AG09309 (cell line): ENCODE measurements at places on chromosomes 4 and X.
A peak's percentile ranks its signal among the peaks of the same experiment; 100 is the strongest.

DNA sequence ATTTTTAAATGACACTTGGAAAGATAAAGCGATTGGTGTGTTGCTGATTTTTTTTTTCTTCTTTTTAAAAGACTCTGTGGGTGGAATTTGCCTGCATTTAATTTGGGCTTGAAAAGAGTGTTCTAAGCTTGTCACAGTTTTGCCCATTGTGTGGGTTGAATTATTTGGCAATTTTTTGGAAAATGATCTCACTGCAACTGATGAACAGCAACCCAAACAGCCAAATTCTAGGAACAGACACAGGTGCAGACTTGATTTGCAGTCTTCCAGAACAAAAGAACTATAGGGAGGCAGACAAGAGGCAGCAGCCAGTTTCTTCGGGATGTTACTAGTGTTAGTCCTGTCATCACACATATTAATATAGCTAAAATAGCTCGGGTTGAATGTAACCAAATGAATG, 40.5 kb downstream of the CASP6 start:
- no peak for DNase-seq

- no peak for DNase-seq
These were observed 94.9 kb upstream of the PLAC1 start for GRCh38 chrX:134752981-134753717.

DNA sequence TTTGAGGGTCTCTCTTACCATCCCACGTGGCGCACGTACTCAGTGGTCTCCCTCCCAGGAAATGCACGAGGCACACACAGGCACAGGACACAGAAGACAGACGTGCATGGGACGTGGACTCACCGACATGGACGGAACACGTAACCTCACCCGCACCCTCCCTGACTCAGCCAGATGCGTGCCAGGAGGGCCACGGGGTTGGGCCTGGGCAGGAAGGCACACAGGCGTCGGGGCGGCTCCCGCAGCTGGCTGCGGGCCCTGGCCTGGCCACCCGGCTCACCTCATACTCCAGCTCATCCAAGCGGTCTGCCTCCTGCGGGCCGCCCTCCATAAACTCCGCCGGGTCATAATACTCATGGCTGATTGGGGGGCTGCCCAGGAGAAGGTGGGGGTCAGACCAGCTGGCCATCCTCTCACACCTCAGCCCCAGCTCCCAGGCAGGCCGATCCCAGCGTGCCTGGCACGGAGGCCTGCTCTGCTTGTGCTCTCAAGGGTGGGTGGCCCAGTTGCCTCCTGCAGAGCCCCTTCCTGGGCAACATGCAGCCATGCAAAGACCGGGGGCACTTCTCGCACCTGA, 12.6 kb downstream of the SSR4 start:
- no peak for DNase-seq

GRCh38 chr4:26288355-26288909, 32.4 kb upstream of the RBPJ start:
- DNase-seq = peak; percentile 11

DNA sequence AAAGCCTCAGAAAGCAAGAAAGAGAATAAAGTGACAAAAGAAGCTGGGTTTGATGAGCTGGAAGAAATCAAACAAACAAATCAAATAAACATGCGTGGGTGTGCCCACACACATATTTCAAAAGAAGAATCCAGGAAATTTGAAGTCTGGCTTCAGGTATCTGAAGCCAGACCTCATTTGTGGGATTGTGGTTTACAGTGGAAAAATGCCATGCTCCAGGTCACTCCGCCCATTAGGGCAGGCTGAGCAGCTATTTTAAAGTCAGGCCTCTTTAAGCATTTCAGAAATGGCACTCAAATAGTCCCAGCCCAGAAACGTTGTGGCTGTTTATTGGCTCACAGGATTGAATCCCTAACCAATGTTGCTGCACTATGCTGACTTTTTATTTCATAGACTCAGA, 226.1 kb upstream of the F9 start:
- DNase-seq = no peak

- no peak for DNase-seq
These were observed 3.1 kb downstream of the GUCY1B1 start for GRCh38 chr4:155761916-155762315.

DNA sequence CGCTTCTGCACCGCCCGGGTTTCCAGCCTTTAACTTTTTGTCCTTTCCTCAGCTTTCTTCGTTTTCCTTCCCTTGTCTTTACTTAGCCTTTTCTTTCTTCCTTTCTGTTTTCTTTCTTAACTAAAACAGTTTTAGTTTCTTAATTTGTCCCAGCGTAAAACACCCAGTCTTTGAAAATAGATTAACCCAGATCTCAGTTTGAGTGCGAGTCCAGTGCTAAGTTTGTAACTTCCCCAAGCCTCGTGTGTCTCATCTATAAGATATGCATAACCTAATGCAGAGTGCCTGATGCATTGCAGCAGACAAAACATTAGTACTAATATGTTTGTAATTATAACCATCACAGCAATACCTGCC, 460 bp upstream of the GEMIN8 start:
- no peak for DNase-seq

GRCh38 chrX:32514986-32515385, 696.4 kb downstream of the DMD start:
- DNase-seq = no peak

- DNase-seq = no peak
These were observed 5.7 kb upstream of the SCOC start for GRCh38 chr4:140367738-140368137.

- DNase-seq = peak; percentile 79
These were observed 49.1 kb upstream of the MSANTD1 start for GRCh38 chr4:3199653-3200422.

GRCh38 chr4:53734584-53735353, 143.5 kb upstream of the LNX1 start:
- peak; percentile 46 for DNase-seq

DNA sequence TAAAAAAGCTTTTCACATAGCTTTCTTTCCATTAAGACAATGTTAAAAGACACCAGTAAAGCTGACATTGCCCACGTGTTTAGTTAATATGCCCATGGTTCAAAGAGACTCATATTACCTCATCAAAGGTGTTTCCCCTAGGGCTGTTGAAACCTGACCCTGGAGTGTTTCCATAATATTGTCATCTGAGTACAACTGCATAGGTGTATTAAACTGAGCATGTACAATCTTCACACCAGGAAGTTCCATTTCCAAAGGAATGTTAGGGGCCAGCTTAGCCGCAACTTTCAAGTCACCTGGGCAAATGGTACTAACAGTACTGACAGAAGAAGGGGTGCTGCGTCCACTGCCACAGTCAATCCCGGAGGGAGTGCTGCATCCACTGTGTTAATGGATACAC, 27.1 kb downstream of the PDLIM3 start:
- DNase-seq = no peak

DNA sequence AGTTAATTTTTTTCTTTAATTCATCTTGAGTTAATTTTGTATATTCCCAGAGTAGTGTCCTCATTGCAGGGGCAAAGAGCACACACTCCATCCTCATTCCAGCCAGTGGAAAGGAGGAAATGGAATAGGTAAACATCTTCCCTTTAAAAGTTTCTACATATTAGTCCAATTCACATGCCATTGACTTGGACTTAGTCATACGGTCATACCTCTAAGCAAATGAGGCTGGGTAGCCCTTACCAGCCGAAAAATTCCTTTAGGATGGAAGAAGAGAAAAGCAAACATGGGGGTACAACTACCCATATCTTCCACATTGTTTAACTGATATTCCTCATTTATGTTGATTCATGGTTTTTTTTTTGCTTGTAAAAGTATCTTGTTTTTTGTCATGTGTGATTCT, 37.4 kb upstream of the NDP start:
- no peak for DNase-seq

- DNase-seq = peak; percentile 81
These were observed 27.3 kb upstream of the SORBS2 start for GRCh38 chr4:185839194-185839712.

GRCh38 chrX:39619182-39620009, 478.4 kb downstream of the BCOR start:
- no peak for DNase-seq

DNA sequence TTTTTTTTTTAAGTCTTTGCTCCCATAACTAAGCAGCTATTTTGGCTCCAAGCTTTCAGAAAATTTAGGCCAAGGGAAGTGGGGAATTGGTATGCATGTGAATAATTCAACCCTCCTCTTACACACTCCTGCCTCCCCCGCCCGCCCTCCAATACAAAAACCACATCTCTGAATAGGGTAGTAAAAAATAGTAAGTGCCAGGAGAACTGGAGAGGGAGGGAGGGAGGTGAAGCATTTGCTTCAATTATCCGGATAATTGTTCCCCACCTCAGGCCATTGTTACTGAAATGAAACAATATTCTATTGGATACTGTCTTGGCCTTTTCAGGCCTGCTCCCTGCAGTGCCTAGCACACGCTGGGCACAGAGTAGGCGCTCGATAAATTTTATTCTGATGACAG, 5.5 kb upstream of the GSX2 start:
- no peak for DNase-seq

DNA sequence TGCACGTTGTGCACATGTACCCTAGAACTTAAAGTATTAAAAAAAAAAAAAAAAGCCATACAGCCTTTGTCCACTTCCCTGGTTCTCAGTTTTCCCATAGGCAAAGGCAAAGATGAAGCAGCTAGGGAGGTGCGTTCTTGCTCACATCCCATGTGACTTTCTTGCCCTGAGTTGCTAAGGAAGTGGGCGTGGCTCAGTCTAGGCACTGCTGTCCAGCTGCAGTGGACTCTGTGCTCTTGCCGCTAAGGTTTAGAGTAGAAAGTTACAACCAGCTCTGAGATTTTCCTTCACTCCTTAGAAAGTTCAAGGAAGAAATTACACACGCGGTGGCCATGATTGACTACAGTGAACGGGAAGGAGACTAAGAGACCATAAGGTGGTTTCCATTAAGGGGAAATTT, 144.7 kb downstream of the NAA11 start:
- DNase-seq = no peak

DNA sequence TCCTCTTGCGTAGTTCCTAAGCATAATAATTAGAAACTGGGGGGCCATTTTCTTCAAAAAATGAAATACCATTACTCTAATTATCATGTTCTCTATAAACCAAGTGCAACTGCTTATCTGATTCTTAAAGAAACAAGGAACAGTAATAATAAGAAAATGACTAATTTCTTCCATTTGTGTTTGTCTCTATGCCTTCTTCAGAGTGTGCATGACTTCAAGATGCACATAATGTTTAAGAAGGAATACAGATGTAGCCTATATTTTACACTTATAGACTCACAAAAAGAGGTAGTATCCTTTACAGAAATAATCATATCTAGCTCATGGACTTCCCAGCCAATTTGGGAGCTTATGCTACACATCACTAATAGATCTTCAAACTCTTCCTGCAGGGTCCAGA, 131.7 kb downstream of the CHRNA9 start:
- DNase-seq = no peak

GRCh38 chrX:97066381-97066780, 182.7 kb downstream of the RPA4 start:
- no peak for DNase-seq

DNA sequence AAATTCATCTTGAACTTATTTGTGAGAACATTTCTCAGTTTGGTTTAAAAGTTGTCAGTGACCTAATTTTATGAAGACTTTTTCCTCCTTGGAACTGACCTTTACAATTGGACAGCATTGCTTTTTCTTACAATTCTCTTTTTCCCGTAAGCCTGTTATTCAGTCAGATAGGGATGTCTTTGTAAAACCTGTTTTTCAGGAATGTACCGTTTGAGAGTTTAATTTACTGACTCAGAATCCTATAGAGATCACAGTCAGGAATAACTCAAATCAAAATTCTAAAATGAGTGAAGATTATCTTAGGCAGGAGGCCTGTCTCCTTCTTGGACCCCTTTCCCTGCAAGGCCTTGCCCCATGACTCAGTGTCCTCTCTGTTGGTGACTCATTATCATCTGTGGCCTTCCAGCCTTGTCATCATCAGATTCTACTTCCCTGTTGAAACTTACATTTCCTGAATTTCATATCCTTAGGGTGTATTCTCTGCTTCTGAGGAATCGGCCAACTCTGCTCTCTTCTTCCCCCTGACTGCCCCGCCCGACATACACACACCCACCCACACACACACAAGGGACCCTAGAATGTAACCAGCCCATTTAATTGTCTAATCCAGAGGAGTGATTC, 99.8 kb downstream of the ARHGAP10 start:
- DNase-seq = no peak

DNA sequence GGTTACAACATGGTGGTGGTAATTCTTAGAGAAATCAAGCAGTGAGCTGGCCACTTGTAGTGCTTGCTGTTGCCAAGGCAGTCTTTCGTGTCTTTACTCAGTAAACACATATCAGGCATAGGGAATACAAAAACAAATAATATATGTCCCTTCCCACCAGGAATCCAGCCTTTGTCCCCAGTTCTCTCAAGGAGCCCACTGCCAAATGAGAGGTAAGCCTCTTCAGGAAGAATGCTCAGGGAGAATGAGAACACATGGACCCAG, 421 bp upstream of the PLAC1 start:
- no peak for DNase-seq

GRCh38 chr4:165767671-165768070, 105.4 kb upstream of the TLL1 start:
- no peak for DNase-seq

DNA sequence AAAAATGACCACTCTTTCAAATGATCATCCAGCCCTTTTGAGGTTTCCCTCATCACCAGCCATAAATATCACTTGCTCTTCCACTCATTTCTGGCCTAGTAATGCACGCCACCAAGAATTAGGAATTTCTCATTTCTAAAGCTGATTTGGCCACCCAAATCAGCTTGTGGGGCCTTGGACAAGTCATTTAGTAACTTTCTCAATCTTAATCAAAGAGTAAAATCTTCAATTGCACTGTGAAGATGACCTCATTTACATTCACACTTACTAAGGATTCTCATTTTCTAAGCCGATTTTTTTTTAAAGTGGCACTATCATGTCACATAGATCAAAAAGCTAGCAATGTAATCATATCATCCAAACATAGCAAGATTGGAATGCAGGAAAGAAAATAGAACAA, 150.0 kb upstream of the HHIP start:
- no peak for DNase-seq

- DNase-seq = no peak
These were observed 71.5 kb downstream of the ARHGEF9 start for GRCh38 chrX:63713526-63713925.

- no peak for DNase-seq
These were observed 251.0 kb downstream of the PRDM5 start for GRCh38 chr4:120671538-120671937.

- no peak for DNase-seq
These were observed 726.7 kb downstream of the C4orf33 start for GRCh38 chr4:129822701-129823100.

- no peak for DNase-seq
These were observed 51.6 kb downstream of the PPP3CA start for GRCh38 chr4:101295691-101296090.

GRCh38 chr4:131447883-131448282, 1701.2 kb upstream of the PCDH10 start:
- DNase-seq = no peak

- no peak for DNase-seq
These were observed 89.1 kb downstream of the FAM13A start for GRCh38 chr4:88967883-88968331.

- DNase-seq = no peak
These were observed 3.3 kb upstream of the GASK1B start for GRCh38 chr4:158176108-158176507.

GRCh38 chr4:6250235-6250983, 19.2 kb upstream of the WFS1 start:
- peak; percentile 20 for DNase-seq

- DNase-seq = no peak
These were observed 58.3 kb upstream of the SMARCA5 start for GRCh38 chr4:143455211-143455610.

GRCh38 chrX:75603833-75604232, 81.0 kb upstream of the ZDHHC15 start:
- no peak for DNase-seq

- no peak for DNase-seq
These were observed at the start of gene NR0B1 for GRCh38 chrX:30309139-30309571. NR0B1 (minus strand) TSS chrX:30309390; CDS start chrX:30309363, 27 bp downstream.

- DNase-seq = peak; percentile 74
These were observed 76.5 kb downstream of the PSAPL1 start for GRCh38 chr4:7358100-7358735.
